ENCODE measurements at places on chromosomes 12 and 14. TPM values are rescaled to one million over a fixed set of nuclear protein-coding genes. Genes with fewer than 3 reads are reported as not detected.

Gene CRIP1
- total RNA-seq = not detected

Gene KRT75
- total RNA-seq = not detected

DNA sequence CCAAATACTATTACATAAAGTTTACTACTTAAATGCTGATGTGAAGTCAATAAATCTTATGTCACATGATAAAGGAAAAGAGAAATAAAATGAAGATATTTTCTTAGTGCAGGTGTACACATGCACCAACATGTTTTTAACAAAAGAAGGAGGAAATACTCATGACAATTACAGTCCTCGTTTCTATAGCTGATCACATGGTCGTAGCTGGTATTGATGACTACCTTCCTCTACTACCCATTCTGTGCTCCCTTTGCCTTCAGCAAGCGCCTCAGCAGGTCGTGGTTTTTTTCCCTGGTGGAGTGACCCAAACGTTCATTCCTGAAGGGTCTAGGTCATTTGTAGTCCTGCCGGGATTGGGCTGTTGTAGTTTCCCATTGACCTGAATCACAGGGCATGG is 25.4 kb upstream of the SLC10A1 start:
- DNase-seq = no peak

DNA sequence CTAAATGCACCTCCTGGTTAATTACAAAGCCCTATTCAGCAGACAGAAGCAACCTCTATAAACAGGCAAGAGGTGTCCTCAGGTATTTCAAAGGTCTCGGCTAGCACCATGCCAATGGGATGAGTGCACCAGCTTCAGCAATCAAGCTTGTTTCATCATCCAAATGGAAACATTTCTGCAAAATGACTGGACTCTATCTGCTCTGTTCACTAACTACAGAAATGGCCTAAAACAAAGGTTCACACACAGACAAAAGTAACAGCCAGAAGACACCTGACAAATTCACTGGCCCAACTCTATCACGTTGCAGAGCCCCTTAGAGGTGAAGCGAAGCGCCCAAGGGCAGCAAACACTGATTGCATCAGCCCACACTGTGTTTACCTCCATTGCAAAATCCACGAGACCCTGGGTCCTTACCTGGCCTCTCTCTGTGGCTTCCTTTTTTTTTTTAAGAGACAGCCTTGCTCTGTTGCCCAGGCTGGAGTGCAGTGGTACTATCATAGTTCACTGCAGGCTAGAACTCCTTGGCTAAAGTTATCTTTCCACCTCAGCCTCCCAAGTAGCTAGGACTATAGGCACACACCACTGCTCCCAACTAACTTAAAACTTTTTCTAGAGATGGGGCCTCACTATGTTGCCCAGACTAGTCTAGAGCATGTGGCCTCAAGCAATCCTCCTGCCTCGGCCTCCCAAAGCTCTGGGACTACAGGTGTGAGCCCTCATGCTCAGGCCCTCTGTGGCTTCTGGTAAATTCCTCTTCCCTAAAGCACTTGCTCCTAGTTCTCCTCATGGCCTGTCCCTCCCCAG is 8.5 kb upstream of the SYNE3 start:
- no peak for DNase-seq

Data from SJCRH30 (cell line).